SJCRH30 (cell line): ENCODE measurements at places on chromosomes 7 and 10.

DNA sequence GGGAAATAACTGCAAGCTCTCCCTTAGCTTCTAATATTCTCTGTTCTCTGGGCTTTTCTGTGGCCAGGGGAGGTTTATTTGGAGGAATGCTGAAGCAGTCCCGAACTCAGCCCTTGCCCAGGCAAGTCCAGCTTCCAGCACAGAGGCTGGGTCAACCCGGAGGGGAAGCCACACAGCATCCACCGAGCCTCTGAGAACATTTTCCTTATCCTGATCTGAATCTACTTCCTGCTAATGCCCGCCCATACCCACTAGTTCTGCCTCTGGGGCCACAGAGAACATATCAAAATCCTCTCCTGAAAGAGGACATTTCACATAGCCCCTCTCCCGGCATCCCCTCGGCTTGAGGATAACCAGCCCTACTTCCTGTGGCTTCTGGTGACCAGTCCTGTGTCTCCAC lies 31.1 kb downstream of the SH3PXD2A start:
- DNase-seq, result no peak

GRCh38 chr10:49240946-49241345 lies 52.8 kb upstream of the TMEM273 start:
- DNase-seq, result no peak

DNA sequence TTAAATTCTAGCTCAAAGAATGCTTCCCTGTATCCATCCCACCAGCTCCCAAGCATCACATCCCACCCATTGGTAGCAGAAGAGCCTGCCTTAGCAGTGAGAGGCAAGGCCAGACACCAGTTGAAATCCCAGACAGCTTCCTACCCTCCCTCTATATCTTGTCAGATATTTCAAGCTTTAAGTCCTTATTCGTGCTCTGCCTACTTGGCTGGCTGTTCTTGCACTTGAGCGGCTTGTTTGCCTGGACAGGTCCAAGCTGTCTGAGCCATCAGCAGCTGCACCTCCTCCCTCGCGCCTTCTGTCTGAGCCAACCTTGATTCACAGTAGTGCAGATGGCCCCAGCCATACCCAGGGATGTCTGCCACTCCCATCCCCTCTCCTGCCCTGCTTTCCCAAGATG lies 16.4 kb downstream of the LRRC4 start:
- no peak for DNase-seq

DNA sequence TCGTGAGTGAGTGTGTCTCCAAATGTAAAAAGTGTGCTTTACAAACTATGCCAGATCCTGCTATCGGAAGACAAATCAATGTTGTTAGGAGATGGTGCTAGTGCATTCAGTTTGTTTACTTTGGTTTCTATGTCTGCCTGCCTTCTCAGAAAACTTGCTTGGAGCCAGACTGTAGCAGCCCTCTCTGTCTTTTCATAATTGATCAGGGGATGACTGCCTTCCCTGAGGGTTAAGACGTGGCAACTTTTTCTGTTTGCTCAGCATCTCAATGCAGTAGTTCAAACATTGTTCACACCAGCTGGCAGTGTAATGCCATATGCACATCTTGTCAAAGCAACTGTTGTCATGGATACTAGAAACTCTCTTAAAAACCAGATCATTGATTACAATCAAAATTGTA lies 118.5 kb downstream of the FOXP2 start:
- peak; percentile 68 for DNase-seq

GRCh38 chr10:75959209-75959608 lies 527.8 kb downstream of the LRMDA start:
- DNase-seq, result no peak

DNA sequence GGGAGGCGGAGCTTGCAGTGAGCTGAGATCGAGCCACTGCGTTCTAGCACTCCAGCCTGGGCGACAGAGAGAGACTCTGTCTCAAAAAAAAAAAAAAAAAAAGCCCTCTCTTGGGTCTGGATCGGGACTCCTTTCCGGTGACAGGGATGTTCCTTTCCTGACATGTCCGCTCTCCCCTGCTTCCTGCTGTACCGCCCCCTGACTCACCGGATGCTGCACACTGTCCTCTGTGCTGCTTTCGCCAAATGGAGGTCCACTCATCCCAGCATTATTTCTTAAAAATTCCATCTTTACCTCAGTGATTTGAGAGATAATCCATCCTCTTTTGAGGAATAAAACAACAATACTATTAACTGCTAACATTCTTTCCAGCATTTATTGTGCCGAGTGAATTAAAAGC lies 113.8 kb upstream of the EEPD1 start:
- DNase-seq, result no peak

DNA sequence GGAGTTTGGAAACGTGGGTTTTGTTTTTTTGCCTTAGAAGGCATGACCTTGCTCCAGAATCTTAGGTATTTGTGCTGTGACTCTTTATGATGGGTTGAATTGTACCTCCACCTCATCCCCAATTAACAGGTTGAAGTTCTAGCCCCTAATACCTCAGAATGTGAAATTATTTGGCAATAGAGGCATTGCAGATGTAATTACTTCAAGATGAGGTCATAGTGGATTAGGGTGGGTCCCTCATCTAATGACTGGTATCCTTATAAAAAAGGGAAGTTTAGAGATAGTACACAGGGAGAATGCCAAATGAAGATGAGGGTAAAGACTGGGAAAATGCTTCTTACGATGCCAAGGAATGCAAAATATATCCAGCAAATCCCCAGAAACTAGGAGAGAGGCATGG lies 3.0 kb upstream of the FAM200A start:
- DNase-seq, result no peak

- DNase-seq, result no peak
Observed at GRCh38 chr7:158034571-158034970, 553.1 kb downstream of the PTPRN2 start.

DNA sequence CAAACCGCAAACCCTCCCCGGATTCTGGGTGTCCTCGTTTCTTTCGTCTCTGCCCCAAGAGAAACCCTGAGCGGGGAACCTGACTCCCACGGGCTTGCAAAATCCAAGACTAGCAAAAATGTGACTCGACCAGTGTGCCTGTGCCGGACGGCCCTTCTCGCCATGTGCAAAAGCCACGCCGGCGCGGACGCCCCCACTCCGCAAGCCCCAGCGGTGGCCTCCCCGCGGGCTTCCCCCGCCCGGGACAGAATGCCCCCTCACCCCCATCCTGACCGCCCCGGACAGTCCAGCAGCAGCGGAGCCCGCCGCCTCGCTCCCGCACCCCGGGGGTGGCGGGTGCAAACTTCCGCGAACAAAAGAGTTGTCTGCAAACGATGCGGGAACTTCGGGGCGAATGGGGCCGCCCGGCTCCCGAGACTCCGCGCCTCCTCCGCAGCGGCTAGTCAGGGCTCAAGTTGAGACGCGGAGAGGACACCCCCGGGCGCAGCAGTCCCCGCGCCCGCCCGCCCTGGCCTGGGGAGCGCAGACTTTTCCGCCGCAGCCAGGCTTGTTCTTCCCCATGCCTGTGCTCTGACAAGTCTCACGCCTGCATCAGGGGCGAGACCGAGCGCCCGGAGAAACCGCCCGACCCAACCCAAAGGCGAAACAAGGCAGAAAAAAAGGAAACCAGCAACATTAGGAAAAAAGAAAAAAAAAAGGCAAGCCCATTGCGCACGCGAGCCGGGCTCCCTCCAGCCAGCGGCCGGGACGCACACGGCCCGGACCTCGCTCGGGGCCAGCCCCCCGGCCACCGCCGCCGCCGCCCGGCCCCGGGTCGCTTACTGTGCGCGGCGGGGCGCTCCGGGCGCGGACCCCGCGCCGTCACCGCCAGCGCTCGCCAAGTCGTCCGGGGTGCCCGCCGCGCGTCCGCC lies 732 bp downstream of the FAM53B start:
- DNase-seq, result peak; percentile 17

DNA sequence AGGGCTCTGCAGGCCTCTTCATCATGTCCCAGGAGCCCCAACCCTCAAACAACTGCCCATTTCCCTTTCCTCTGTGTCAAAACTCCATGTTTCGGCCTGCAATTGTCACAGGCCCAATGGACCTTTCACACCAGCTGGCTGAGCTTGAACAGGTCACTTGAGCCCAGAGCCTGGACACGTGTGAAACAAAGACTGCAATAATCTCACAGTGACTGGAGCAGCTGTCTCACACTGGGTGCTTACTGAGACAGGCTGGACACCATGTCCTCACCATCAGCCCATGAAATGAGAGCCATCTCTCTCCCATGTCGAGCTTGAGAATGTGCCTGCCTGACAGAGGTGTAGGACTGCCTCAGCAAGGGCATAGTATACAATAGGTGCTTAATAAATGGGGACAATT lies 19.5 kb upstream of the EIF5AL1 start:
- DNase-seq, result peak; percentile 36

GRCh38 chr7:78018641-78019446 lies 220.3 kb downstream of the PHTF2 start:
- DNase-seq, result peak; percentile 46

- no peak for DNase-seq
Observed at GRCh38 chr7:96663871-96664445, 45.7 kb downstream of the SEM1 start.
